ENCODE measurements at places on chromosomes 2 and 18.

GRCh38 chr2:43430489-43430888, 165.3 kb downstream of the THADA start:
- DNase-seq: no peak

GRCh38 chr18:56748698-56749268, 97.6 kb downstream of the WDR7 start:
- DNase-seq: peak; percentile 34

DNA sequence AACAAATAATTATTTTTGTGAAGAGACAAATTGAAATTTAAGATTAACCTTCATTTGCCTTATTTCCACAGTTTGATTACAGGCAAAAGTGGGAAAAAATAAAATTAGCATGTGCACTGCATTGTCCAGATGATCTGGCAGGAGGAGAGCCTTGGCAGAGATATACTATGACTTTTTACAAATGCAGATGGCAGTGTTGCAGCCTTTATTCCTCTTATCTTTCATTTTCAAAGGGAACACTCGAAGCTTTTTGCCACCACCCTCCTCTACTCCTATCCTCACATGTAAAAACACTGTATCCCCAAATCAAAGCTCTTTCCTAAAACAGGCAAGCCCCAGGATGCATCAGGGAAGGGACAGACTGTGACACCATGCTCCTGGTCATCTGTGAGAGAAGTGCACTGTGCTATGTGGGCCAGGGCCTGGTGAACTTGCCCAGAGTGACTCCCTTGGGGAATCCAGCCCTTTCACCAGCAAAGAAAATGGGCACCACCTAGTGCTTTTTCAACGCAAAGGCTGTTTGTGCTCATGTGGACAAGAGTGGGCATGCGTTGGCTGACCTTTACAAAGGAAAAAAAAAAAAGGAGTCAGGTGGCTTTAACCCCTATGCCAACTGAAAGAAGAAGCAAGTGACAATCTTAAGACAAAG, 74.7 kb upstream of the ETAA1 start:
- peak; percentile 20 for DNase-seq

DNA sequence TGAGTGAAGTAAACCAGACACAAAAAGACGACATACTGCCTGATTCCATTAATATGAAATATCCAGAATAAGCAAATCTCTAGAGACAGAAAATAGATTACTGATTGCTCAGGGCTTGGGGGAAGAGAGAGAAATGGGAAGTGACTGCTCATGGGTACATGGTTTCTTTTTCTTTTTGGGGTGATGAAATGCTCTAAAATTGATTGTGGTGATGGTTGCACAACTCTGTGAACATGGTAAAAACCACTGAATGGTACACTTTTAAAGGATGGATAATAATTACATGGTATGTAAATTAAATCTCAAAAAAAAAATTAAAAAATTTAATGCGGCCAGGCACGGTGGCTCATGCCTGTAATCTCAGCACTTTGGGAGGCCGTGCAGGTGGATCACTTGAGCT, 39.3 kb downstream of the RPL31 start:
- DNase-seq: no peak

DNA sequence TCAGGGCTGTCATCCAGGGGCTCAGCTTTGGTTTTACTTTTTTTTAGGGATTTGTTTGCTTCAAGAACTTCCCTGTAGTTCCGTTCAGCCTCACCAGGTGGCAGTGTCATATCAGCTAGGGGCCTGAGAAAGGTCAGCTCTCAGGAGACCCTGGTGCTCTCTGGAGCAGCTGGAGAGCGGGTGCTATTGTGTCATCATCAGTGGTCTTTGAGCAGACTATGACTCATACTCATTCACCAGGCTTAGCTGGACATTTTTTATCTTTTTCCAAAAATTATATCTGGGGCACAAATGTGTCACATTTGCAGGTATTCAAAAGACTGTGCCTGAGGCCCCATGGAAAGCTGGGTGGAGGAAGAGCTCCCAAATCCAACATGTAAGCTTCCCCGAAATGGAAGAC, 24.4 kb downstream of the ZNF892 start:
- peak; percentile 67 for DNase-seq

GRCh38 chr2:214019229-214019972, 391.5 kb upstream of the VWC2L start:
- peak; percentile 96 for DNase-seq

DNA sequence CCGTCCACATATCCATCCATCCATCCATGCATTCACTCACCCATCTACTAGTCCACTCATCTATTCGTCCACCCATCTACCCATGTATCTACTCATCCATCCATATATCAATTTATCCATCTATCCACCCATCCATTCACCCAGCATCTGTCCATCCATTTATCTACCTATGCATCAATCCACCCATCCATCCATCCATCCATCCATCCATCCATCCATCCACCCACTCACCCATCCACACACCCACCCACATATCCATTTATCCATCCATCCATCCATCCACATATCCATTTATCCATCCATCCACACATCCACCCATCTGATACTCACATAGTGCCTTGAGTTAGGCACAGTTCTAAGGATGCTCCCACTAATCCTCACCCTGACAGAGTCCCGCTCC, 99.0 kb downstream of the MBP start:
- DNase-seq: no peak

- DNase-seq: no peak
Observed at GRCh38 chr2:19875280-19875679, 26.5 kb downstream of the TTC32 start.

- peak; percentile 12 for DNase-seq
Observed at GRCh38 chr18:11661430-11661829, 27.6 kb upstream of the GNAL start.

GRCh38 chr2:233421091-233421816, 67.0 kb downstream of the DGKD start:
- DNase-seq: no peak

DNA sequence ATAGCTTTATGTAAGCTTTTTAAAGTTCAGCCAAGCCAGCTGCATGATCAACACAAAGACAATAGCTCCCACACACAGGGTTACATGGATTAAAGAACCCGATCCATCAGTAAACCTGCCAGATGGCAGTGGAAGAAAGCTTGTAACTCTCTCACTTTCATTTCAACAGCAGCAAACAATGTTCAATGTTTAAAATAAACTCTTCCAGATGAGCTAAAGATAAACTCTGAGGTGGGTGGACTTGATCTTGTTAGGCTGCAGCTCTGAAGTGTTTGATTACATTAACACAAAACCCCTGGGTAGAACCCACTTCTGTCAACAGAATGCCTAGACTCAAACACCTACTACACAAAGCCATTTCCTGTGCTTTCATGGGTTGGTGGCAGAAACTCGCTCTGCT, 13.9 kb downstream of the RDH14 start:
- DNase-seq: no peak

- DNase-seq: no peak
Observed at GRCh38 chr2:219829667-219830352, 202.4 kb downstream of the SLC4A3 start.

- no peak for DNase-seq
Observed at GRCh38 chr2:230863442-230864121, 1.2 kb upstream of the ITM2C start.

DNA sequence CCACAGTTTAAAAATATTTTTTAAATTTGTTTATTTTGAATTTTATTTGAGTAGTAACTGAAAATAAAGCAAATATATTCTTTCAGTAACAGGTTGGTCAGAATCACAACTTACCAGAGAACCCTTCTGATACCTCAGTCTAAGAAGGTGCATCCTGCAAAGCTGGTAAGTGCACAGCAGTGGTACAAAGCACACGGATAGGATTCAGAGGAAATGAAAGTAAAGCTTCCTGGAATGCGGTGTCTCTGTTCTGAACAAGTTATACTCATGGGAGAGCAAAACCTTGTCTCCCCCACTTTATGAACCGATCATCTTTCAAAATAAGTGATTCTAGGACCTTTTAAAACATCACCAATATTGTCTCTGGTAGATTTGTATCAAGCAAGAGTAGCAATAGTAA, 398.3 kb downstream of the TMX3 start:
- peak; percentile 35 for DNase-seq

DNA sequence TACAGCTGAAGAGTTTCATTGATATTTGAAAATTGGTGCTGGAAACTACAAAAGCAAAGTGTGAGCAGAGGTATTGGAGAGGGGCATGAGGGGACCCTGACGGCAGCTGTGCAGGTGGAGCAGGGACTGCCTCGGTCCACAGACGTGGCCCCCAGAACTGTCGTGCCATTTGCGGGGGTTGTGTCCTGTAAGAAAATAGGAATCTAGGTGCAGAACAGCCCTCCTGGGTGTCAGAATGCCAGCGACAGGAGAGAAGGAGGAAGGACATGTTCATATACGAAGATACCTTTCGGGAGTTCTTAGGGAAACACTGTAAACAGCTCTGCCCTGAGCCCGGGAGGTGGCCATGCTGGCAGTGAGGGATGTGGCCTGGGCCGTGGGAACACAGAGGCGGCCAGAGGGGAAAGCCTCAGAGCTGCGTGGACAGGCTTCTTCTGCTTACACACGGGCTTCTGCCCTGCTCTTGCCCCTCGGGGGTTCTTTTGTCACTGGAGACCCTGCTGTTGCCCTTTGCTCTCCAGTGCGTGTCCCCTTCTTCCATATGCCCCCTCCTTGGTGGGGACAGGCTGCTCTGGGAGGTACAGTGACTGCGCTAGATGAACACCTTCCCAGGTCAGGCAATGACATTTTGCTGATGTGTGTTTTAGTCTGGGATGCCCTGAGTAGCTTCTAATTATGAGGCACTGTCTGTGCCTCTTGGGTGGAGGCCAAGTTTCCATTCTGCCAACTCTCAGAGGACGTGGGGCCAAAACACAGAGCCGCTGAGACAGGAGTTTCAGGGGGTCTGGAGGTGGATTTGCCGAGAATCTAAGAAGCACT, 81.9 kb upstream of the TXNDC2 start:
- no peak for DNase-seq

GRCh38 chr2:172914341-172915008, 161.2 kb upstream of the MAP3K20 start:
- DNase-seq: no peak

DNA sequence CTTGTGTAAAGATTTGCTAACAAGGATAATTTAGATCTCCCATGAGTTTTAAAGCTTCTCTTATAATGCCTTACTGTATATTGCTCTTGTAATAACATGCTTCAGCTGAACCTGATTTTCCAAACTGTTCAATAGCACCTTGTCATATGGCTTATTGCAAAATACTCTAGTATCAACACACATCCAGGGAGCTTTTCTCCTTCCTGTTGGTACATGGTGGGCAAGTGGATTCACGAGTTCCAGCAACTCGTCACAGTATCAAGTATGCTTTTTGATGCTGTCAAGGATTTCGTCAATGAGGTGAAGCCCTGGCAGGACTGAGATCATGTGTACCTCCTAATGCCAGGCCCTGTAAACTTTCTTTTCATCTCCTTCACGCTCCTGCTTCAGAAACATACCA, 59.5 kb upstream of the ITPRID2 start:
- no peak for DNase-seq

DNA sequence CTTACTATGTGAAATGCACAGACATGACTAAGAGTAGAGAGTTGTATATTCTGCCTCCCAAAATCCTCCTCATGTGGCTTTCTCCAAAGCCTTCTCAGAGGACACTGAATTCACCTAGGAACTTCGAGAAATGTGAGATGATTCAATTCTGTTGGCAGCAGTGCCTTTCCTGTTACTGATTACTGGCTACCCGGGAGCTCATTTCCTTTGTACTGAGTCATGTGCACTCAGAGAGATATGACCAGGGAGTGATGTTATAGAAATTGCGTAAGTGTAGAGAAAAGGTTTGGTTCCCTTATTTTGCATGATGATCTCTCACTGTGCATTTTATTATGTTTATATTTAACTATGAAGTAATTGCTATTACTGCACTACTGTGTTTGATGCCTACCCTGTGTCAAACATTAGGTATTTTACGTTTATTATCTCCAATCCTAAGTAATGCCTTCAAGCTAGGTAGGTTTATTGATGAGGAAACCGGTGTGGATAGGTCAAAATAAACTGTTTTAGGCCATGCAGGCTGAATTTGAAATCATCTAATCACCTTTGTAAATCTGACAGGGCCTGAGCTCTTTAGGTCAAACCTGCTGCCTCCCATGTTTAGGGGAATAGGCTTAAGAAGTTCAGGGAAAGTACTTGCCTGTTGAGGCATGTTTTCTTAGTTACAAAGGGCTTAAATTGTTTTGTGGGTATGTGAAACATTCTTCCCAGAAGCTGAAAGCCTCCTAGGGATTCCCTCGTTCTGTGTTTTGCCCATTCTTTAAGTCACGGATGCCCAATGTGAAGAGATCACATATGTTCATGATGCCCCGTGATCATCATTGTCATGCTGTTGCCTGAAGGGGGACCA, 86.8 kb downstream of the FMNL2 start:
- DNase-seq: peak; percentile 99

DNA sequence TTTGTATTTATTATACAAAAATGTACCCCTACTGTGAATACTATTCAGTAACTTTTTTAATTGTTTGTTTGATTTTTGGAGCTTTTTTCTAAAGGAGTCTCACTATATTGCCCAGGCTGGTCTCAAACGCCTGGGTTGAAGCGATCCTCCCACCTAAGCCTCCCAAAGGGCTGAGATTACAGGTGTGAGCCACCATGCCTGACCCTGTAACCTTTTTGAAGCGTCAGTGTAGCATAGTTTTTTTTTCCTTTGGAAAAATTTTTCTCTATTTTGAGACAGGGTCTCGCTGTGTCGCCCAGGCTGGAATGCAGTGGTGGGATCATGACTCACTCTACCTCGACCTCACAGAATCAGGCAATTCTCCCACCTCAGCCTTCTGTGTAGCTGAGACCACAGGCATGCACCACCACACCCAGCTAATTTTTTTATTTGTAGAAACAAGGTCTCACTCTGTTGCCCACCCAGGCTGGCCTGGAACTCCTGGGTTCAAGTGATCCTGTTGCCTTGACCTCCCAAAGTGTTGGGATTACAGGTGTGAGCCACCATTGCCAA, 2.0 kb downstream of the GMCL1 start:
- DNase-seq: peak; percentile 48

DNA sequence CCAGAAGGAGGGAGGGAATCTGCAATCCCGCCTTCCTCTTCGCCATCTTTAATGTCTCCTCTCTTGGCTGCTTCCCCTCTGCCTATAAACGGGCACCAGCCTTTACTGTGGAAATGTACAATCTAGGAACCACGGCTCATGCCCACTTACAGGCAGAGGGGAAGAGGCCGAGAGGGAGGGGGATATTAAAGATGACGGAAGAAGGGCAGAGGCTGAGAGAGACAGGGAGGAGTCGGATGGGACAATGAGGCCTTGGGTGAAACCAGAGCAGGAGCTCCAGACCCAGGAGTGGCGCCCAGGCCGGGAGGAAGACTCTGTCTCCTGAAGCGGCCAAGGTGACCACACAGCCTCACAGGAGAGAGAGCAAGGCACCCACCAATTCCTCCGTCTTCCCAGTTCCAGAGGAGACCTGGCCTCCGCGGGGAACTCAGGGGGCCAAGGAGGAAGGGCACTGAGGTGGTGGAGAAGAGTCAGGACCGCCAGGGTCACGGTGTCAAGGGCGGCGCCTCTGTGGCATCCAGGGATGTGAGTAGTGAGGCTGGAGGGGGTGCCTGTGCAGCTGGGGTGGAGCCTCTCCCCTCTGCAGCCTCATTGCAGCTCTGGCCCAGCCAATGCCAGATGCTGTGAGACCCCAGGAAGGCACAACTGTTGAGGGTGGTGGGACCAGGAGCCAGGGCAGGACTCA, 67.8 kb downstream of the CIB4 start:
- no peak for DNase-seq

Data from fibroblast of skin of right biceps (primary cell).